NCI-H146 (cell line): ENCODE measurements at places on chromosomes 2 and 18.

DNA sequence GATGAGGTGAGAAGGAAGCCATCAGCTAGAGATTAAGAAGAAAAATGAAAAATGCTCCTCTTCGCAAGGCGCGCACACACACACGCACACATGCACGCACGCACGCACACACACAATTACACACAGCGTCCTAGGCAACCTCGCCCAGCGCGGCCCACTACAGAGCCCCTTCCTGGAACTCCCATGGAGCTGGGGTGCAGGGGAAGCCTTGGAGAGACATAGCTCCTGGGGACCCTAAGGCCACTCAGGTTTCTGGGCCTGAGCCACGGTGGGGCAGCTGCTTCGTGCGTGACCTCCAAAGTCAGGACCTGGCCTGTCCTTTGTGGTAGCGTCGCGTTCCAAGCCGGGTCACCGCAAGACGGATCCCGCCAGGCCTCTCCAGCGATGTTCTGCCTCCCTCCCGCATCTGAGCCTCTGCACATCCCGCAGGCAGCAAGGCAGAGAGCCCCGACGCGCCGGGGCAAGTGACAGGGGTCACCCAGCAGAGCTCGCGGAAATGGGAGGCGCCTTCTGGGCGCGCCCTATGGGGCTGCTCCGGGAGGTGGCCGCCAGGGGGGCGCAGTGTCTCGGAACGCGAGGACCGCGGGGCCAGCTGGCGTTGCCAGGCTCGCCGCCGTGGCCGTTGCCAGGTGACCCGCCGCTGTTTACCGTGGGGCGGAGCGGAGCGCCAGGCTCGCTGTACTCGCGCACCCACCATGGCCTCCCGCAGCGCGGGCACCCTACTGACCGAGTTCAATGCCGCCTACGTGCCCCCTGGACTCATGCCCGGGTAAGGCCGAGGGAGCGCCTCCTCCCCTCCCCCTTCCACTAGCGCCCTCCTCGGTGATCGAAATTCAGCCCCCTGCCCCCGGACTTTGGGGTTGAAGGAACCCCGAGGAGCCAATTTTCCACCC is 79.0 kb downstream of the CIB4 start:
- DNase-seq: peak; percentile 88

DNA sequence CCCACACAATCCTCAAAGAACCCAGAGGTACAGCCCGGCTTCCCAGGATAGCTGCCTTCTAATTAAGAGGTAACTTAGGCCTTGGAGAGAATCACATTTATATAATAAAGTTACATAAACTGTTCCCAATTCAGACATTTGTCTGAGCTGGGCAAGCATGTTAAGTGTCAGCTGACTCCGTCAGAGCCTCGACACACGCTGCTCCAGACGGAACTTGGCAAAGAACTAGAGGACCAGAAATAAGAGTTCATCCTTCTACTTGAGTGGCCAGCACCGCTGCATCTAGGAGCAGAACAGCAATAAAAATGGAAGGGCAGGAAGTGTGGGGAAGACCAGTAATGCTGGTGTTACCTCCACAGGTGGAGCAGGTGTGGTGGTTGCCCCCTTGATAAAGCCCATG is 80.5 kb downstream of the MYO5B start:
- DNase-seq: no peak

GRCh38 chr2:61335187-61335586 is 135.7 kb downstream of the USP34 start:
- no peak for DNase-seq

DNA sequence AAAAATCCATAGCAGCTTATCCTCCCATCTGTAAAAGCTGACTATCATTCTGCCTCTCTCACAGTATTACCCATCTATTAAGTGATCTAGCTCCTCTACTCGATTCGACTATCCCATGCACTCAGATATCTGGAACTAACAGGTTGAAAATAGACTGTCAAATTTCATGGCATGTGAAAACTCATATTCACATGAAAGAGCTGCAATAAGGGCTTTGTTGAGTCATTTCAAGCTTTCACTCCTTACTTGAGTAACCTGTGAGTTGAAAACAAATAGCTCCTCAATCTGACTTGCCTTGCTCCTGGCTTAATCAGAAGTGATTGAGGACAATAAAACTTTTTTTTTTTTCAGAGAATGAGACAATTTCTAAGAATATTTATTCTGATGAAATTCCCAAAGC is 192.4 kb upstream of the ERBB4 start:
- no peak for DNase-seq

DNA sequence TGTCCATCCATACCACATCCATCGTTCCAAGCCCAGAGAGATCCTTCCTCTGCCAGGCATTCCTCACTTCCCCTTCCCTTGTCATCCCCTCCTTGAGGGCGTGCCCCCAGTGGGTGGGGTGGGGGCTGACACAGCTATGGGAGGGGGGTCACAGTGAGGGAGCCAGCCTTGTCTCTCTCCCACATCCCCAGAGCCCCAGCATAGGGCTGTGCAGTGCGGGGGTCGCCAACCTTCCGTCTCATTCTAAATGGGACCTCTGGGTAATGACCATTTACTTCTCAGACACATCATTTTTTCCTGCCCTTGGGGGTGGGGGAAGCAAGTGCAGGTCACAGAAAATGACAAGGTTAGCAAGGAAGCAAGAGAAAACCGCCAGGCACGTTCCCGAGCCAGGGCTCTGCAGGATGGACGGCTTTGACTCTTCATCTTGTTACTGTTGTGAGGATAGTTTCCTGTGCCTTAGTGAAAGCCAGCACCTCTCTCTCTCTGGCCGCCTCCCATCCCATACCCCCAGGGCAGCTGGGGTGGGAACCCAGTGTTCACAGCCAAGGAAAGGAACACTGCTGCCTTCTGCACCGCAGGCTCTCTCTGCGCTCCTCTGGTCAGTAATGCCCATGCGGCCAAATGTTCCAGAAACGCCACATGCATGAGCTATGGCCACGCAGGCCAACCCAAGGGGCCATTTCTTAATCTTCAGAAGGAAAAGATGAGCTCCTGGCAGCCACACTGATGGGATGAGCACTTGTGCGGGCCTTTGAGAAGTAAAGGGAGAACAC is 22.7 kb upstream of the OTOS start:
- DNase-seq: no peak

DNA sequence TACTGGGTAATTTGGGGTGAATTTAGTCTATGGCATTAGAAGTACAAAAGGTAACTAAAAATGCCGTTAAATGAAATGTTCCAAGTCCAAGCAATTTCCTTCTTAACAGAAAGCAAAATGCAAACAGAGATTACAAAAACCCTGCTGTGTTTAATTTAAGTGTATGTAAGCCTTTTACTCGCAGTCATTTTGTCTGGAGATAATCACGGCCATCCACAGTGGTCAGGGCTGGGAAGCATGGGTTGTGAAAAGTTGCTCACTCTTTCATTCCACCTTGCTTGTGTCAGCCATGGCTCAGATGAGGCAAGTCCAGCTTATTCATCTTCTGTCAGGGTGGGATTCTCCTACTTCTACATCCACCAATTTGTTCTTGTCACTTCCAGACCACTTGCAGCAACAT is 983.6 kb upstream of the ZEB2 start:
- peak; percentile 75 for DNase-seq

DNA sequence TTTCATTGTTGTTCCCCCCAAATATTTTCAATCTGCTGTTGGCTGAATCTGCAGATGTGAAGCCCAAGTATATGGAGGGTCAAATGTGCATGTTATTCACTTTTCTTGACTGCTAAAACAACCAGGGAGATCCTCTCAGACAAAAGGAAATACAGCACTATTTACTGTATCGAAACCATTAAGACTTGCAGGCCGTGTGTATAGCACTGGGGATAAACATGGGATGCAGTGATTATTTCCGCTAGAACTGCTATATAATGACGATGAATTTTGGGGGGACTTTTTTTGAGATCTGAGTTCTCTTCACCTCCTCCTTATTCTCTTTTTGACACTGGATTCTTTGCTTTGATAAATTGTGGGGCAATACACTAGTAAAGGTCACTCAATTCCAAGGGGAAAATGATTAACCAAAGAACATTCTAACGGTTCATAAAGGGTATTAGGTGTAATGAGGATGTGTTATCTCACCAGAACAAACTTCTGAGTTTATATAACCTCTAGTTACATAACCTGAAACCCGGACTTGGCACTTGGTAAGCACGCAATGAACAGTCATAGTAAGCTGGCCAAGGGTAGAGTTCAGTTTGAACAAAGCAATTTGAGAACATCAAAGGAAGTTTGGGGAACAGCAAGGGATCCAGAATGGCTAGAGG is 3.5 kb upstream of the UGT1A1 start:
- no peak for DNase-seq

- no peak for DNase-seq
Measured at GRCh38 chr2:173151671-173152401, 76.2 kb downstream of the MAP3K20 start.

DNA sequence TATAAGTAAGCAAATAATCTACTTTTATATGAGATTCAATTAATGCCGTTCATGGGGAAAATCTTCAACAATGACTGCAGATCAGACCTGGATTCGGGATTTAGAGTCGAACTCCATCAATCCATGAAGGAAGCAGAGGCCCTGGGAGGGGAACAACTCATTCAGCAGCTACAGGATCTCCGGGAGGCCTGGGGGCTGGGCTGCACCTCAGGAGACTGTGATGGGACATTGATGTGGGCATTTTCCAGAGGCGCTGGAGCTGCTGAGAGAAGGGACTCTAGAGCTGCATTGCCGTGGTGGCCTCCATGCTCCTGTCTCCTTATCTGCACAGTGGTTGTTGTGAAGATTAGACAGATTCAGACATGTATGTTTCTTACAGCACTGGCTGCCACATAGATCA is 76.9 kb downstream of the MYT1L start:
- no peak for DNase-seq

DNA sequence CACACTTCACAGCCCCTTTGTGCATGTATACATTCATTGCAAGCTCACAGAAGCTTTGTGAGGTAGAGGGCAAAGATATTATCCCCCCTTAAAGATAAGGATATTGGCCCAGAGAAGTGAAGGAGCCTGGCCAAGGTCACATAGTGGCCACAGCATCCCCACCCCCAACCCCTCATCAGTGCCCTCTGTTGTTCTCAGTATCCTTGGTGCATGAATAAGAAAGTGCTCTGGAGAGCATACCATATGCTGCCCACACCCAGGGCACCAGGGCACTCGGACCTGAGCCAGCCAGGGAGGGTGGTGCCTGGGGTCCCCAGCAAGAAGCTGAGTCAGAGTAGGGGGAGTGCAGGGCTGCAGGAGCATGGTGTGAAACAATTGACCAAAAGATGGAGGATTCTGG is 3.3 kb downstream of the DYSF start:
- no peak for DNase-seq

GRCh38 chr2:38301340-38301968 is 75.6 kb downstream of the ATL2 start:
- no peak for DNase-seq

GRCh38 chr2:36468463-36469105 is 113.0 kb downstream of the CRIM1 start:
- DNase-seq: no peak

GRCh38 chr2:236568068-236568921 is 1.3 kb upstream of the ACKR3 start:
- DNase-seq: no peak

DNA sequence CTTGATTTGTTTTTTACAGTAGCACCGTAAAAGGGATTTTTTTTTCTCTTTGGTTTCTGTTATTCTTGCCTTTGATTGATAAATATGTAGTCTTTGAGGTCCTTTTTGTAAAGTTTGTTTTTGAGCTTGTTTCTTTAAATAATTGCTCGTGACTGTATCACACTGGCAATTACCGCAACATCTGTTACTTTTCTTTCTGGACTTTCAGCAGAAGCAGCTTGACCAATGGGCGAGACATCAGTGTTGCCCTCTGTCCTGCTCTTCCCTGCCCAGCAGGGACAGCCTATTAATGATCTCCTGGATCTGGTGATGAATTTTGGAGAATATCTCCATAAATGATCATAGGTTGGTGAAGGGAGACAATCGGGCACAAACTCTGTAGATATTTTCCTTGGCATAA is 74.9 kb downstream of the TDRD15 start:
- DNase-seq: no peak

DNA sequence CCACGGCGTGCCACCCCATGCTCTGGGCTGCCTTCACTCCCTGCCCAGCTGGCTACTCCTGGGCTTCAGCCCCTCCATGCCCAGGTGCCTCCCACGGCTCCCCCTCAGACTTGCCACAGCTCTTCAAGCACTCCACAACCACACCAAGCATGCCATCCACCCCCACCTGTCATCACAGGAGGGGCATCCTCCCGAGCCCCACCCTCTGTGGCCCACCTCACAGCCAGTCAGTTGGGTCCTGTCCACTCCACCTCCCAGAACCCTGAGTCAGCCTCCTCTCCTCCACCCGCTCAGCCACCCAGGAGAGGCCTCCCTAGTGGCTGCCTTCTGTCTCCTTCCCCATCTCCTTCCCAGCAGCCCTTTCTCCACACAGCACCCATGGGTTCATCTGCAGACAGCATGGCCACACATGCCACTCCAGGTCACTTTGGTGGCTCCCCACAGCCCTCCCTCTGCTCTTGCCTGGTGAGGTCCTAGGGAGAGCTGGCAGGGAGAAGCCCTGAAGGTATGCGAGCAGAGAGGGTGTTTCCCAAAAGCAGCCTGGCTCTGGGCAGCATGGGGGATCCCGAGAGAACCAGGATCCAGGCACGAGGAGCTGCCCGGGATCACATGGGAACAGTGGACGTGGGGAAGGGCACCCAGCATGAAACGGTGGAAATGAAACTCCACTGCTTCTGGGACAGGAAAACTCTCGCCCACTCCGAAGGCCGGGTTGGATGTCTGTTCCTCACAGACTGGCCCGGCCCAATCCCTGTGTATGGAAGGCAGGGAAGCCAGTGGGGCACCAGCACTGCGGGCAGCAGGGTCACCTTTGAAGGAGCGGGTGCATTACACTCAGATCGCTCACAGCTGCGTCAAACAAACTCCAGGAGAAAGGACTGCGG is 2.7 kb downstream of the LIMS2 start:
- no peak for DNase-seq

DNA sequence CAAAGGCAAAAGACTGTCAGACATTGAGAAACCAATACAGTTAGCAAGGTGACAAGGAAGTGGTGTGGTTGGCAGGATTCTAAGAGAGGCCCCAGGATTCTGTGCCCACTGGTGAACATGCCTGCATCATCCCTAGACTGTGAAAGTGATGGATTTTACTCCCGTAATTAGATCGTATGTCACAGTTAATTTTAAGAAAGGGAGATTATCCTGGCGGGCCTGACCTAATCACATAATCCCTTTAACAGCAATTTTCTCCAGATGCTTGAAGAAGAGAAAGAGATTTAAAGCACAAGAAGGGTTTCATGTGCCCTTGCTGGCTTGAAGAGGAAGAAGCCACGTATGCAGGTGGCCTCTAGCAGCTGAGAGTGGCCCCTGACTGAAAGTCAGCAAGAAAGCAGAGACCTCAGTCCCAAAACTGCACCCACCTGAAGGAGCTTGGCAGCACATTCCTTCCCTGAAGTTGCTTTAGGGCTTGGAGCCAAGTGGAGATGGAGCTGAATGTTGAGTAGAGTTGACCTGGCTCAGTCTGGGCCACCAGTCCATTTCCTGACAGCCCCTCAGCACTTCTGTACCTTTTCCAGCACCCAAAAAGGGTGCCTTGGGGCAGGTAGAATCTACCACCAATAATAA is 49.1 kb downstream of the GTF3C3 start:
- DNase-seq: no peak
